Fibroblast of skin of right quadriceps (primary cell): ENCODE measurements at places on chromosomes 3 and 15.
A peak's percentile ranks its signal among the peaks of the same experiment; 100 is the strongest.

DNA sequence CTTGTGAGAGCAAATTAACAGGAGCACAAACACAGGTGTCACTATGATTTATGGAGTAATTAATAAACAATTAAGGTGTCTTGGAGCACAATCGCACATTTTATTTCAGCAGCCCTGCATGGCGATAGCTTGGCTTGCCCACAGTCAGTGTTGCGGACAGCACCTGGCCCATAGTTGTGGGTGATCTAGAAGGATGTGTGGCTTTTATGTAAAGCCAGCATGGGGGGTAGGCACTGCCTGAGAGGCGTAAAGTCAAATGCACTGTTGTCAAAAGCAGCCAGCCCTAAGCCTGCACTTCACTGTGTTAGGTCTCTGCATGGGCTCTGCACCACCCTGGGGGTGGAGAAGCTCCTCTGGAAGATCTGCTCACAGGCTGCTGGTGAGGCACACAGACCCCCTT, 177.4 kb upstream of the PPP2R3A start:
- no peak for DNase-seq

GRCh38 chr3:132843851-132844553, 121.8 kb upstream of the NPHP3 start:
- DNase-seq: no peak

GRCh38 chr3:152942366-152942765, 107.4 kb downstream of the P2RY1 start:
- DNase-seq: no peak

GRCh38 chr15:61613729-61614128, 384.6 kb upstream of the RORA start:
- peak; percentile 7 for DNase-seq

DNA sequence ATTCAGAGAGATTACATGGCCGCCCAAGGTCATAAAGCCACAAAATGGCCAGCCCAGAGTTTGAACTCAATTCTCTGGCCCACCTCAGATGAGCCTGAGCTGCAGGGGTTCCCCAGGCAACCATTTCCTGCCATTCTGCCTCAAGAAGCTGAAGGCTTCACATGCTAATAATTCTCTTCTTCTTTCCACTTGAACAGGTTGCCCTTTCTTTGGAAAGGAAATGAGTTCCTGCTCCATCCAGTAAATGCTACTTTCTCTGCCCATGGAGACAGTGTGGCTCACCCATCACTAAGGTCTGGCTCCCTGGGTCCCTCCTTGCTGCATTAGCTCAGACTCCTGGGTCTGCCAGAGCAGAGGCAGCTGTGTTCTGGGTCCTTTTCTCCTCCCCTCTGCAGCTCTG, 48.2 kb downstream of the TRIM42 start:
- DNase-seq: no peak

DNA sequence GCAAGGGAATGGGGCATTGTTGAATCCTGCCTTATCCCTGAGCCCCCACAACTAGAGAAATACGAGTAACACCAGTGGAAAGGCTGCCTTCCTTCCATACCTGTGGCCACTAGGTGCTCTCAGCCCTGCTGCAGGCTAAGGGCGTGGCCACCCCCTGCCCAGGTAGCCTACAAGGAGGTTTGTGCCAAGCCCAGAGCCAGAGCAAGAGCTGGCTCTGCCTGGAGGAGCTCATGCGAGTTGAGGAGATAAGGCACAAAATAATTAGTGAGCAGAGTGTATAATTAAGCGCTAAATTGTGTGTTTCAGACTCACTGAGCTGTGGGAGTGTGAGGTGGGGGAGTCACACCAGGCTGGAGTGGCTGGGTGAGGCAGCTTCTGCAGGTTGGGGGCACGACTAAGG, 49.2 kb downstream of the TPRA1 start:
- DNase-seq: no peak

DNA sequence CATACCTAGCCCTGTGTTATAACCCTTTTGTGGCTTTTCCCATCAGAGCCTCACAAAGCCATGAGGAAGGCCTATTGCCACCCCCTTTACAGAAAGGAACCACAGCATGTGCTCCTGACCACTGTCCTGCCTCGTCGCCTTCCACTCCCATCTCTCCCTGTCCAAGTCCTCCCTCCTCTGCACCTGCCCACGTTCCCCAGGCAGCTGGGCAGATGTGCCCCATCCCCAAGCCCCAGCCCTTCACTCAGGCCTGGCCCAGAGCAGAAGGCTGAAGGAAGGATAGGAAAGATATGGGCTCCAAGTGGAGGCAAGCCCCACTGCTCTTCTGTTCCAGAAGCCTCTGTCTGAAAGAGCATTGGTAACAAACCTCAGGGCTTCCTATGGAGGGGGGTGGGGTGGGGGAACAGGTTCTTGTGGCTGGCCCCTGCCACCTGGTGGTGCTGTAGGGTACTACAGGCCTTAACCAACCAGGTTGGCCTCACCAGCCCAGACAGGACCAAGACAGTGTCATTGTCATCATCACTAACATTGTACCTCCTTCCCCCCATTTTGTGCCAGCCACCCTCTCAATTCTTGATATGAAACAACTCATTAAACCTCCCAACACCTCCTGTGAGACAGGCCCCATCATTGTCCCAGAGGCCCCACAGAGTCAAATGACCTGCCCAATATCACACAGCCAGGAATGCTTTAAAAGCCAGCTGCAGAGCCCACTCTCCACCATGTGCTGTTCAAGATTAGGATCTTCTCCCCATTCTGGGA, 10.0 kb downstream of the POC1A start:
- DNase-seq: peak; percentile 67

DNA sequence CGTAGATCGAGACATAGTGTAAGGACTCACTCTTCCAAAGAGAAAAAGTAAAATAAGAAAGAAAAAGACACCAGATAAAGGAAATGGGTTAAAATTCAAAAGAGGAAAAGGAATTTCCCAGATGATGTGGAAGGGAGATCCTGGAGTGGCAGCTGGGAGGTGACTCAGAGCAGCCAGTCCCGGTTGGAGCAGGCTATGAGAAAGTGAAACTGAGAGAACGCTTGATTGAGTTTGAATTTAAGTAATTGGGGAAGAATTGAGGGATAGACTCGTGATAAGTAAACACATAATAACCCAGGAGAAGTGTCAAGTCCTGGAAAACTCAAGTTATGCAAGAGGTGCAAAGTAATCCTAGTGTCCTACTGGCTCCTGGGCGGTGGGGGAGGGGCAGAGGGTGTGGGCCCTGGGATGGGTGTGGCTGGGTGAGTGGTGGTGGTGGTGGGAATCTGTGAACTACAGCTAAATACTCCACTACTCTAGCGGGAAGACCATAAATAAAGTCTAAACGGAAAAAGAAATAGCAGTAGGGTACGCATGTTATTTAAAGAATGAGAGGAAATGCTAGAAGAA, 1.2 kb downstream of the PRR20G start:
- DNase-seq: no peak

DNA sequence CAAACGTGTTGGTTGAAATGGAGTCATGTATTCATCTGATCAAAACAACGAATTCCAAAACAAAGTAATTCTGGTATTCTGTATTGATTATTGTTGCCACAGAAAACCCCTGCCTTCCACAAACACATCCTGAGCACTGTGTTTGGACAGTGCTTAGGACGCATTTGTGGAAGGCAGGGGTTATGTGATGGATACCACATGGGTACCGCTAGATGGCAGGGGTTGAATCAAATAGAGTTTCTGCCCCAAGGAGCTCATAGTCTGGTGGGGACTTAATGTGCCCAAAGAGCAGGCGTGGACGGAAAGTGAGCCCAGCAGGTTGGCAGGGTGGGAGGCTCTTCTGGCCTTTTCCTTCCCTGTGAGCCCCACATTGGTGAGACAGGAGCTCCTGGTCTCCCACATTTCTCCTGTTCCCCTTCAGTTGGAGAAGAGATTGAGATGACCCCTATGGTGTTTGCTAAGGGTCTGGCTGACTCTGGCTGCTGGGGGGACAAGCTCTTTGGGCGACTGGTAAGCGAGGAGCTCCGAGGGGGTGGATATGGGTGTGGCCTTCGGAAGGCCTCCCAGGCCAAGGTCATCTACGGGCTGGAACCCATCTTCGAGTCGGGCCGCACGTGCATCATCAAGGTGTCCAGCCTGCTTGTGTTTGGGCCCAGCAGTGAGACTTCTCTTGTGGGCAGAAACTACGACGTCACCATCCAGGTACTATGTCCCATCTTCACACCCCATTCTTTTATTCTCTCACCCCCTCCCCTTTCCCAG, 22.1 kb upstream of the SLC28A1 start:
- no peak for DNase-seq

GRCh38 chr3:101383656-101384055, 63.3 kb upstream of the IMPG2 start:
- DNase-seq: no peak

GRCh38 chr3:115790759-115791158, 167.4 kb downstream of the GAP43 start:
- peak; percentile 97 for DNase-seq

GRCh38 chr3:122084799-122085198, 29.6 kb downstream of the CD86 start:
- DNase-seq: no peak

- no peak for DNase-seq
These were observed 220.2 kb downstream of the SHQ1 start for GRCh38 chr3:72628065-72628464.

DNA sequence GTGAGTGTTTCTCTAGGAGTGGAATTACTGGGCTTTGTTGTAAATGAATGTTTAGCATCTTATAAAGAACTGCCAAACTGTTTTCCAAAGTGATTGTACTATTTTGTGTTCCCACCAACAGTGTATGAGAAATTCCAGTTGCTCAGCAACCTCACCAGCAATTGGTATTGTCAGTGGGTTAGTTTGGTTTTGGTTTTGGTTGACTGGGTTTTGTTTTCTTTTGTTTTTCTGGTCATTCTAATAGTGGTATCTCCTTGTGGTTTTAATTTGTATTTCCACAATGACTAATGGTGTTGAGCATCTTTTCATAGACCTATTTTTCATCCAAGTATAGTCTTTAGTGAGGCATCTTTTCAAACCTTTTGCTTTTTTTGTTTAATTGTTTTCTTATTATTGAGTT, 27.1 kb downstream of the FILIP1L start:
- peak; percentile 71 for DNase-seq

DNA sequence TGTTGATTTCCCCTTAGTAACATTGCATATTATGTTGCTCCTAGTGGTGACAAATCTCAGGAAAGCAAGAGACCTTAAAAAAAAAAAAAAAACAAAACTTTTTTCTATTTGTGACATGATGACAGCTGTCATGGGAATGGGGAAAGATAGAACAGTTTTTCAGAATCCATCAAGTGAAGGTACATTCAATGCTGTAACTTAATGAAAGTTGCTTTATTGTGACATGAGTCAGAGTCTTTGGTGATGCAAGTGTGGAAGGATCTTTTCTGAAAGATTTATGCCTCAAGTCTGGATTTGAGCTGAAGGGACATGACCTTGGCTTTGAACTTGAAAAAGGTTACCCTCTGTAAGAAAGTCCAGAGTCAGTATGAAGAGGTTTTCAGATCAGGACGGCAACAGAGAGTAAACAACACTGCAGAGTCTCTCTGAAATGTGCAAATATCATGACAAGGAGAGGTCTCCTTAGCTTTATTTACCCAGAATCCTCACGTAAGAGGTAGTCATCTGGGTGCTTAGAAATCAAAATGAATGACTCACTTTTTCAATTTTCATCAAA, 424.7 kb downstream of the CNTN4 start:
- DNase-seq: no peak

DNA sequence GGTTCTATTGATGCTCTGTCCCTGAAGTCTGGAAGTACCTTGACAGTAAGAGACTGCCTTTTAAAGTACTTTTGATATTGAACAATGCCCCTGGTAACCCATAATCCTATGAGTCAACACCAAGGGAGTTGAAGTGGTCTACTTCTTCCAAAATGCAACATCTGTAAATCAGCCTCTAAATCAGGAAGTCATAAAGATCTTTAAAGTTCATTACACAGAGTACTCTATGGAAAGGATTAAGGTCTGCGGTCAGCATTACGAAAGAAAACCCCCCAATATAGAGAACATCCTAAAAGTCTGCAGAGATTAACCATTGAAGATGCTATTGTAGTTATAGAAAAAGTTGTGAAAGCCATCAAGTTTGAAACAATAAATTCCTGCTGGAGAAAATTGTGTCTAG, 52.7 kb upstream of the CMC1 start:
- DNase-seq: no peak

GRCh38 chr15:81279621-81280485, 44.1 kb downstream of the STARD5 start:
- DNase-seq: peak; percentile 31

DNA sequence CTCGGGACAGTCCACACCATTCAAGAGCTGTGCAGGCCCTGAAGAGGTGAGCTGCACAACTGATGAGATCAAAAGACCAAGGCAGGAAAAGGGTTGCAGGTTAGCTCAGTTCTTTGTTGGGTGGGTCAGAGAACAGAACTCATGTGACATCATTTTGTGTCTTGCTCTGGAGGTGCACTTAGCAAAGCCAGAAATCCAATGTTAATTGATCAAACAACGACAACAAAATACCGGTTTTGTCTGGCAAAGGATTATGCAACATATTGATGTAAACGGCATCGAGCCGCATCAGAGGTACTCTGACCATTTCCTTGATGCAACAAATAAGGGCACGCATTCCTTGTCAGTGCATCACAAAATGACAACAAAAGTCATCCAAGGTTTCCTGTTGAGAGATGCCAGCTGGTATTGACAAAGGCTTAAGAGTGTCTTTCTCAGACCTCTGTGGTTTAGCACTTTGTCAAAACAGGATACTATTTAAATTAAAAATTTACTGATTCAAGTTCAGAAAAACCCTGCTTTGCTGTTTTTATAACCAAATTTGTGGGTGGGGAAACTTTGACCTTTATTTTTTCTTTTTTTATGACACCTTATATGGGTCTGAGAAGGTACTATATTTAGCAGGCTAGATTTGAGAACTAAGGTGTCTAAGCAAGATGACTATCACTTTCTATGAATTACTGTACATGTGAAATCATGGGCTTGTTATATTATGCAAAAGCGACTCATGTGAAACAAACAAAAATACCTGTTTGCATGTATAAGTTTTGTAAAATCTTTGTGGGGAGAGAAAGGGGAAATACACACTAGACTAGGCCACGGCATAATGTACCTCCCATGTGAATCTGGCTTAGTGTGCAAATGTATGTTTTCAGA, 496.1 kb downstream of the FOXP1 start:
- no peak for DNase-seq

DNA sequence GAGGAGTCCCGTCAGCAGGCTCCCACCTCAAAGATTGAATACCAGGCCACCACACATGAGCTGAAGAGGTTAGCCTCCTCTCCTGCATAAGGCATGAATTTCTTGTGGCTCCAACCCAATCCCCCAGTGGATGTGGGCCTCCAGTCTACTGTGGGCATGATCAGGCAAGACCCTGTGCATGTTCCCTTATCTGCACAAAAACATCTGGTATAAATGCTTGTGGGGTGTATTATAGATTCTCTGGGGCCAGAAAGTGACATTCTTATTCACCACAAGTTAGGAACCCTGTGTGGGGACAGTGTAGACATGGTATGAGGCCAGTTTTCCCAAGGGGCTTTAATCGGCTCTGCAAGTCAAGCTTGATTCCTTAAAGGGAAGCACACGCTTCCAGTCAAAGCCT, 18.2 kb upstream of the UBP1 start:
- no peak for DNase-seq

DNA sequence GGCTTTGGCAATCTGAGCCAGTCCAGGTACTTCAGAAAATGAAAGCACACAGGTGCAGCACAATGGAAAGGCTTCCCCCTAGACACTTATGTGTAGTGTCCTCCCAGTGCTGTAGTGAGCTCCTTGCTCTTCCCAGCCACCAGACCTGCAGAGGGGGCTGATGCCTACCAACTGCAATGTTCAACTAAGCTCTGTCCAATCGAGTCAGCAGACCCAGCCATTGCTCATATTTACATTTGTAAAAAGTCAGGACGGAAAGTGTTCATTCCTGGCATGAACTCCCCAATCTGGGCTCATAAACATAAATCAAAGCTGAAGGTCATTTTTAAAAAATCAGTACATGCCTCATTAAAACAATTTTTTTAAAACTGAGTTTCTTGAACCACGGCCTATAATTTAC, 73.0 kb downstream of the FOXP1 start:
- DNase-seq: peak; percentile 75
